ENCODE measurements at places on chromosomes 6 and 20. TPM values are rescaled to one million over a fixed set of nuclear protein-coding genes. Genes with fewer than 3 reads are reported as not detected.

IPCEF1 gene
- total RNA-seq = under 0.01 TPM

LST1 gene
- not detected for total RNA-seq

DEFB124 gene
- not detected for total RNA-seq

KCNK16 gene
- total RNA-seq = not detected

FAM83C gene
- not detected for total RNA-seq

PMEPA1 gene
- total RNA-seq = 0.33 TPM

AGER gene
- total RNA-seq = 0.50 TPM

Measured in smooth muscle cell of trachea (primary cell).